ENCODE measurements at places on chromosomes 12 and 14.

GRCh38 chr12:77531912-77532311 is 298.8 kb upstream of the NAV3 start:
- no peak for DNase-seq

DNA sequence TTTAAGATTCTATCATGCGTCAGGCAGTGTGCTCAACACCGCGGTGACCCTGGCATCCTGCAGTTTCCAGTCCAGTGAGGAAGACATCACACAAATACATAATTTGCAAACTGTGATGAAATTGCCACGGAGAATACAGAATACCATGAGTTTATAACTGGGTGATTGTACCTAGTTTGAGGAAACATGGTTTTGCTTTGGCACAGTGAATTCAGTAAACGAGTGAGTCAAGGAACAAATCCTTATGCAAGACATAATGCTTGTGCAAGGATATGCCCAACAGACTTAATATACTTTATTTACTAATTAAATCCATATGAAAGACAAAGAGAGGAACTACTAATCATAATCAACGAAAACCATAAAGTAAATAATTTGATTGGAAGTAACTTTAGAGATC is 311.8 kb upstream of the TMTC1 start:
- no peak for DNase-seq

- DNase-seq, result peak; percentile 20
These were observed 54.9 kb upstream of the OVCH1 start for GRCh38 chr12:29552324-29552927.

DNA sequence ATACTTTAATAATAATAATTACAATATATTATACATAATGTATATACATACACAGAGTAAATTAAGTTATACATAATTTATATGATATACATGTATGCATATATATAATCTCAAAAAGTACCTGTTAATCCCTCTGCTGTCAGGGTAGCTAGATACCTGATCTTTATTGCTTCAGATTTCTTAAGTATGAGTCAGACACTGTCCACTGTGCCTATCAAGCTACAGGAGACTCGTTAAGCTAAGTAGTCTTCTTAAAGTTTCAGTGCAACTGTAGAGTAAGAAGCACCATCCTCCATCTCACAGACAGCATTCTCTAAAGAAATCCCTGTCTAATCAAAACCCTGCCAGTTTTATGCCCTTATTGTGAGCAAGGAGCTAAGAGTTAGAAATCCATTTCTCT is 428.7 kb downstream of the RERGL start:
- no peak for DNase-seq

DNA sequence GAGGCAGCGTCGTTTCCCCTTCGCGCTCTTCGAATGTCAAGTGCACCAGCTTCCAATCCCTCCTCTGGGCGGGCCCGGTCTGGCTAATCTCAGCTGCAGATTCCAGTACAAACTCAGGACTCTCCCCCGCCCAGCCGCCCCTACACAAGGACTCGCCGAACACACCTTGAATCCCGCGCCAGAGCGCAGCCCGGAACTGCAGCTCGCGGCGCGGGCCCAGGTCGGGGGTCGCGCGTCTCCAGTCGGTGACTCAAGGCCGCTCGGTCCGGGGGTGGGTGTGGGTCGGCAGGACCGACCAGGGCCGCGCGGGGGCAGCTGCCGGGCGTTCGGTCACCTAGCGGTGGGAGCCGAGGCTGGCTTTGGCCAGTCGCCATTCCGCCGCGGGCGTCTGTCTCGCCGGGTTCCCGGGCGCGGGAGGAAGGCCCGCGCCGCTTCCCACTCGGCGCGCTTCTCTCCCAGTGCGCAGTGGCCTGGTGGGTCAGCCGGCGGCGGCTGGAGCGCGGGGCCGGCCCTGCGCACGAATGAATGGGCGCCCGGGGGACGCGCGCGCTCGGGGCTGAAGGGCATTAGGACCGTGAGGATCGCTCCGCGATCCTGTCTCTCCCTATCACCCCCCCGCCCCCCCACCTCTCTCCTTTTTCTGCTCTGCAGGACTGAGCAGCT is at the start of gene GALNT16:
TSS of gene GALNT16 (plus strand) at position 632 of the 663 bp plus-strand sequence. CDS start 133 bp downstream, outside the sequence.
- DNase-seq, result no peak

Data from activated naive CD4-positive, alpha-beta T cell (primary cell).